ENCODE measurements at places on chromosomes 6 and 20.

DNA sequence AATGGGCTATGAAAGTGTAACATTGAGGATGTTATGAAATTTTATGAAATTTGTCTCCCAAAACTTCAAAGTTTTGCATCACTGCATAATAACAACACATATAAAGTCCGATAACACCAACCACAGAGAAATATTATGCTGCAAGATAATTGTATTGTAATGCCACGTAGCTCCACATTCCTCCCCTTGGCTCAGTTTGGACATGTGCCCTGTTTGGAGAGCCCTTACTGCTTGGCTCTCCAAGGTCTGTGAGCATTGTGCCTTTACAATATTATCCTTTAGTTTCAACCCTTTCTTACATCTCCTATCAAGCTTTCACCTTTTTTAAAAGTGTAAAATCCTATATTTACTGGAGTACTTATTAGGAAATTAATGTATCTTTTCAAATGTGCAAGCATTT, 10.8 kb downstream of the HBS1L start:
- no peak for DNase-seq

GRCh38 chr6:155444120-155444917, 11.3 kb downstream of the NOX3 start:
- no peak for DNase-seq

DNA sequence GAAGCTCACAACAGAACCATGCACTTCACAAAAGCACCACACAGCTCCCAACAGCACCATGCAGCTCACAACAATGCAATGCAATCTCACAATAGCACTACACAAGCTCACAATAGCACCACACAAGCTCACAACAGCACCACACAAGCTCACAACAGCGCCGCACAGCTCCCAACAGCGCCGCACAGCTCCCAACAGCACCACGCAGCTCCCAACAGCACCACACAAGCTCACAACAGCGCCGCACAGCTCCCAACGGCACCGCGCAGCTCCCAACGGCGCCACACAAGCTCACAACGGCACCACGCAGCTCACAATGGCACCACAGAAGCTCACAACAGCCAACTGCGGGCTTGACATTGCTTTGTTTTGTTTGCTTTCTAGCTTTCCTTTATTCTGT, 198.1 kb downstream of the DLL1 start:
- DNase-seq = no peak

DNA sequence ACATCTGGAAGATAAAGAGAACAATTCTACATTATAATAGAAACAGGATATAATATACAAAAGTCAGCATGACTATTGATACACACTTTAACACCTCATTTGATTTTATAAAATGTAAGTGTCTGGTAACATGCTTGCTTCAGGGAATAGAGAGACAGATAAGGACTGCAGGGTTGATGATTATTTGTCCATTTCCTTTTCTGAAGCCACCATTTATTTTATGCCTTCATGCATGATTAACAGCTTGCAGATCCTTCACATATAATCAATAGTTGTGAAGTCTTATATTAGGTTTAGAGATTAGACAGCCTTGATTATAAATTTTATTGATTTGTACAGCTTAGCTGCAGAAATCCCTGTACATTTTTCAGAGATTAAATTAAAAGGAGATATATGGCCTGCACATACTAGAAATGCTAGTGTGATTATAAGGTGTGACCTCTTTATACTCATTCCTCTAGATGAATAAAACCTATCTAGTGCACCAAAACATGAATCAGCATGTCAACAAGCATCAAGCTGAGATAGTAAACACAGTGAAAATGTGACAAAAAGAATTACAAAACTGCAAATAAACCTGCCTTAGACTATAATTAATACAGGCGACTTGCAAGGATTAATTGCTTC, 198.8 kb upstream of the THEMIS start:
- DNase-seq = no peak

- no peak for DNase-seq
Observed at GRCh38 chr6:138897031-138897430, 91.0 kb downstream of the REPS1 start.

GRCh38 chr6:12289365-12289919, 719 bp upstream of the EDN1 start:
- no peak for DNase-seq

GRCh38 chr6:46867411-46867810, 54.3 kb downstream of the ADGRF5 start:
- no peak for DNase-seq

DNA sequence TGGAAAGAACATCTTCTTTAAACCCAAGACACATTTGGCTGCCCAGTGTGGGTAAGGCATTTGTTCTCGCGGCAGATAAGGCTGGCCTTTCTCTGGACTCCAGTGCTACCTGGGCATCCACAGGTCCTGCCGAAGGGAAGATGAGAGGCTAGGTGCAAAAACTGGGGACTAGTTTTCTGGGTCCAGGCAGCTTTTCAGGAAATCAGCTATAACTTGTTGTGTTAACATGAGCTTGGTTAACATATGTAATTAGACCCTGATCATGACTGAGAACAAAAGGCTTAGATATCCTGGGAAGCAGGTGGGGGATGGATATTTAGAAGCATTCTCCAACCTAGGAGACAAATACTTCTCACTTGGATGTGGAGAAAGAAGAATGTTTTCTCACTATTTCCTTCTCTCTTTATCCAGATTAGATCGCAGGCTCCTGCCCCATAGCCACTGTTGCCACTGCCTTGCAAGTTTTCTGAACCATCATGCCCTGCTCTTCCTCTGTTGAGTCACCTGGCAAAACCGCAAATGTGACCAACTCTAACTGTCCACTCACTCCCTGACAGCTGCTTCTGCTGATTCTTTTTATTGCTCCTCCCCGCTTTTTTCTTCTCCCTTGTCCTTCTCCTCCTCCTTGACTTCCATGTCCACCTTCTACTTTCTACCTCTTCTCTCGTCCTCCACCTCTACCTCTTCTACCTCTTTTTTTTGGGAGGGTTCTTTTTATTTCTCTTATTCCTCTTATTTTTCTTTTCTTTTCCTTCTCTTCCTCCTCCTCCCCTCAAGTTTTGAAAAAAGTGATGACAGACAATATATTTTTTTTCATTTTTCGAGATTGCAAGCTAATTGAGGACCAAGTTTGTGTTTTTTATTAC, 258.1 kb downstream of the UTRN start:
- no peak for DNase-seq
